Trophoblast cell (in vitro differentiated cells and primary cell): ENCODE measurements at places on chromosomes 1 and 21.

DNA sequence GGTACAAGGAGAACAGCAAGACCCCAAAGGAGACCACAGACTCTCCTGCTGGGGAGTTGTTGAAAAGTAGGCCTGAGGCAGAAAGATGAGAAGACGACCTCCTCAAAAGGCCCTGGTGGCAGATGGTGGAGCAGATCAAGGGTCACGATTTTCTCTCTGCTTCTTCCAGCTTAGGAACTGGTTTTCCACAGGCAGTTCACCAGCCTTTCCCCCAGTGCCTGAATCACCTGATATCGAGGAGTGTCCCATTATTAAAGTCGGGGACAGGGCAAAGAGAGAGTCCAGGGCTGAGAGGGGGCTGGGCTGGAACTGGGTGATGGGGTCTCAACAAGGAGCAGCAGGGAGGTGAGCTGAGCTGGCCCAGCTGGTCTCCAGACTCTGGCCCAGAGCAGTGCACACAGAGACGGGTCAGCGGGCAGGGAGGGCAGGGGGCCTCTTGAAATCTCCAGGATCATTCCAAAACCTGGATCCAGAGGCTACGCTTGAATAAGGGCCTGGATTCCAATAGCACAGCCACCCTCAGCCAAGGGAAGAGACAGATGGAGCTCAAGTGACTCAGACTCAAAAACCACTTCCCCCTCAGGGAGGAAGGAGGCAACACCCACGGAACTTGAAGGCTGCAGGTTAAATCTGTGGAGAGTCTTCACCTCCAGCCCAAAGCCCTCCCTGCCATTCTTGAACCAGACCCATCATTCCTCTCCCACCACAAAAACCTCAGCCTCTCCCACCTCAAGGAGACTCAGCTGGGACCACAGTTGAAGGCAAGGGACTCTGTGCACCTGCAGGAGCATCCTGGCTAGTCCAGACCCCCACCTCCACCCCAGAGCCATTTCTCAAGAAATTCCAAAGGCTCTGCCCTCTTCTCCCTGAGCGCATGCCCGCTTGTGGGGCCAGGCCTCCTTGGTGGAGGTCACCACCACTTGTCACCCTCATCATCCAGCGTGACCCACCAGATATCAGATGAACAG lies at the start of gene S100A5:
Gene S100A5, minus strand, starts transcription at position 541 of the 968 bp plus-strand sequence. CDS start 743 bp downstream, outside the sequence.
- DNase-seq: peak; percentile 74

DNA sequence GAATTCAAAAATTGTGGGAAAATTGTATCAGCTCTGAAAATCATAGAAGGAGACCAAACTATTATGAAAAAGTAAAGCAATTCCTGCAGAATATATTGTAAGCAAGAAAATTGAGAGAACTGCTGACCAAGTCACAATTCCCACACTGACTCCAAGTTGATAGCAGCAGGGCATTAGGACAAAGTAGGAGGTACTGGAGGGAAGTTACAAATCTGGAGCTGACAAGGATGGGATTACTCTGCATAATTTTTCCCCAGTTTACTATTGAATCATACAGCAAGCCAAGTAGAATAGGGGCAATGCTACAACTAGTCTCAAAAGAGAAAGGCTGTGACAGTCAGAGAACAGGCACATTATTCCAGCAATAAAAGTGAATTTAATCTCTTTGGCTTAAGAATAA lies 161.3 kb upstream of the USP25 start:
- no peak for DNase-seq

DNA sequence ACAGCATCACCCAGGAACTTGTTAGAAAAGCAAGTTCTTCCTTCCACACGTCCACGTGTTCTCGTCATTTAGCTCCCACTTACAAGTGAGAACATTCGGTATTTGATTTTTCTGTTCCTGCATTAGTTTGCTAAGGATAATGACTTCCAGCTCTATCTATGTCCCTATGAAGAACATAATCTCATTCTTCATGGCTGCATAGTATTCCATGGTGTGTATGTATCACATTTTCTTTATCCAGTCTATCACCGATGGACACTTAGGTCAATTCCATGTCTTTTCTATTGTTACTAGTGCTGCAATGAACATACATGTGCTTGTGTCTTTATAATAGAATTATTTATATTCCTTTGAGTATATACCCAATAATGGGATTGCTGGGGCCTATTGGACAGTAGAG lies 368.7 kb upstream of the RUNX1 start:
- DNase-seq: no peak

GRCh38 chr21:33848249-33848953 lies 67.2 kb downstream of the ATP5PO start:
- peak; percentile 84 for DNase-seq

DNA sequence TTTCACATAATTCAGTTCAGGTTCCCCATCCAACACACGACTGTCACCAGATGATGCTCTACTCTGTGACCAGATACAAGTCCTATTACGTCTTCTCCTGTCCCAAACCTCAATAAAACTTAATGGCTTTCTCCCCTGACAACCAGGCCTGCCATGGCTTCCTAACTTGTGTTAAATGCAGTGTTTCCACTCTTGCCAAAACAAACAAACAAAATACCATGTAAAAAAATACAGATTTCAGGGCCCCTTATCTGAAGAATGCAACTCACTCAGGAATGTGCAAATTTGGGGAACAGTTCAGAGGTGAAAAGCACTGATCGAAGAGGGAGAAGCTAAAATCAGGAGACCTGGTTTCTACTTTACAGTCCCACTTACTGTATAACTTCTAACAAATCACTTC lies 863 bp upstream of the NUF2 start:
- no peak for DNase-seq

- no peak for DNase-seq
Observed at GRCh38 chr1:5374192-5374591, 618.0 kb downstream of the NPHP4 start.

GRCh38 chr1:238073991-238074390 lies 183.3 kb upstream of the ZP4 start:
- DNase-seq: peak; percentile 17

DNA sequence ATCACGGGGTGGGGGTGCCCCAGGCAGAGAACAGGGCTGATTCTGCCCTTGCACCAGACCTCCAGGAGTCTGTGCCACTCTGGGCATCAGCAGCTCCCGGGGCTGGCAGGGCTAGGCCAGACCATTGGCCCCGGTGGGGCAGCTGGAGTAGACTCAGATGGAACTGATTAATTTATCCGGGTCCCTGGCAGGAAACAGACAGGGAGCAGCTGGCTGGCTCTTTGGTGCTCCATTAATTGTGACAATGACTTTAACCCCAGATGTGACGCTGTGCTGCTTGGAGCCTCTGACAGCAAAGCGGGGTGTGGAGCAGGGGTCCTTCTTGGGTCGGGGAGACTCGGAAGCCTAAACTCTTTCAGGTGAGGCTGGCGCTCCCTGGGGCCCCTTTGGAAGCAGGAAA lies 9.5 kb downstream of the EPHA8 start:
- DNase-seq: no peak

- no peak for DNase-seq
Observed at GRCh38 chr1:239293350-239294110, 92.8 kb upstream of the CHRM3 start.

GRCh38 chr1:211415700-211416099 lies 76.3 kb downstream of the RD3 start:
- peak; percentile 3 for DNase-seq

DNA sequence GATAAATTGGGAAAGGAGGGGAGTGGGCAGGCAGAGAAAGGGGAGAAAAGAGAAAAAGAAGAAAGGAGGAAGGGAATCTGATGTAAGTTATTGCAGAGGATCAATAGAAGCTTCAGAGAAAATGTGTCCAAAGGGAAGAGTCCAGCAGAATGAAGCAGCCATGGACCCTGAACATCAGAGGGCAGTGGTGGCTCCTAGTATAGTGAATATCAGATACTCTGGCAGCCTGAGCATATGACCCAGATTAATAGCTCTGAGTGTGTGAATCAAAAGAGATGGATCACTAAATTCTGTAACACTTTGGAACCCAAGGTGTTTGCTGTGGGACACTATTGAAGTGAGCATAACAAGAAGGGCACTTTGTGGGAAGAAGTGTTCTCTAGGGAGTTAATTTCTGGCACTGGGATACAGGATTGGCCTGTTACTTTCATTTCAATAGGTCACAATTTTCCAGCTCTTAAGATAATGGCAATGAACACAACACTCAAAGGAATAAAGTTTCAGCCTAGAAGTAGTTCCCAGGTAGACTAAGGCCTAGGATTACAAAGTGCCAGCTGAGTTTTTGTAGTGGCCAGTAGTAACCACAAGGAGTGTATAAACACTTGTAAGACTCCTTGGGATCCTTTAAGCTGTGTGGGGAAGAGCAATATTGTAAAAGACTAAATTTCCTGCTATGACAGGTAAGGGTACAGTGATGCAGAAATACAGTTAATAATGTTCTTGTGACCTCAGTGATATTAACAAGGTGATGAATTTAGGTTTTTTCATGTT lies 164.5 kb upstream of the BEND5 start:
- DNase-seq: no peak

DNA sequence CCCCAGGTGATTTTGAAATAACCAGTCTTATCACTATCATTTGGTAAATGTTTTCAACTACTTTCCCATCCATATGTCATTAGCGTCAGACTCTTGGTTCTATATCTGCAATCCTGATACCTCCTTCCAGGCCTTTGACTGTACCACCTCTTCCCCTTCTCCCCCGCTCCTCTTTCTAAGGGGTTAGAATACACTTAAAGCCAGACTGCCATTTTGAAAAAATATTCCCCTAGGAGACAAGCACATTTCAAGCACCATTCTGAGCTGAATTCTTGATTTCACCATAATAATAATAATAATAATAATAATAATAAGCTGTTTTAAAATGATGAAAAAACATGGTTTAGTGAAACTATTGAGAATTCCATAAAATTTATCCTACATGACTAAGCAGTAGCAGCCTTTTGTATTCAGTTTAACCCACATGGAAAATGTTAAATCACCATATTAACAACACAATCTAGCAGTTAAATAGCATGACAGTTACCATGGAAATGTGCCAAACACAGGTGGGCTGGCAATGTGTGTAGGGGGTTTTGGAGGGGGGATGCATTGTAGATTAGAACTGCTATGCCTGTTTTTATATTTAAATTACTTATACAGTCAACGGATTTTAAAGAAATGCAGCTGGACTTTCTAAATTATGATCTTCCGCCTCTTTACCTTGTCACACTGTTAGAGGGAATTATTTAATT lies 480.2 kb upstream of the DEPDC1 start:
- DNase-seq: no peak

- DNase-seq: no peak
Observed at GRCh38 chr1:183836598-183836997, 31.7 kb downstream of the RGL1 start.

DNA sequence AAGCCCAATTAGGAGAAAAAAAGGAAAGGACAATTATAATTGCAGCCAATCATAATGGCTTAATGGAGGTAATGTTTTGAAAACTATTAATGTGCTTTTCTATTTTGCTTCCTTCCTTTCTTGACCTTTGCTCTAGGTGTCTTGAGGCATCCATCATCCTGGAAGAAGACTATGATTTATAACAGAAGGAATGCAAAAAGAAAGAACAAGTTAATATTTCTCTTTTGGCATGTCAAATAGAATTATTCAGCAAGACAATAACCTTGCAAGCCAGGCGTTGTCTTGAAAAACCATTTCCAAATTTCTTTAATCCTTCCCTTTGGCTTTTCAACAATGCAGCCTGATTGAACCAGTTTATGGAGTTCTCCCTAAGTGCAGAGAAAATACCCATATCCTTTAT lies 107.7 kb upstream of the USP24 start:
- no peak for DNase-seq

- no peak for DNase-seq
Observed at GRCh38 chr1:197837911-197838310, 62.6 kb upstream of the DENND1B start.

GRCh38 chr1:227449741-227450441 lies 113.5 kb upstream of the ZNF678 start:
- no peak for DNase-seq

- no peak for DNase-seq
Observed at GRCh38 chr1:205616563-205617293, 15.1 kb downstream of the ELK4 start.

DNA sequence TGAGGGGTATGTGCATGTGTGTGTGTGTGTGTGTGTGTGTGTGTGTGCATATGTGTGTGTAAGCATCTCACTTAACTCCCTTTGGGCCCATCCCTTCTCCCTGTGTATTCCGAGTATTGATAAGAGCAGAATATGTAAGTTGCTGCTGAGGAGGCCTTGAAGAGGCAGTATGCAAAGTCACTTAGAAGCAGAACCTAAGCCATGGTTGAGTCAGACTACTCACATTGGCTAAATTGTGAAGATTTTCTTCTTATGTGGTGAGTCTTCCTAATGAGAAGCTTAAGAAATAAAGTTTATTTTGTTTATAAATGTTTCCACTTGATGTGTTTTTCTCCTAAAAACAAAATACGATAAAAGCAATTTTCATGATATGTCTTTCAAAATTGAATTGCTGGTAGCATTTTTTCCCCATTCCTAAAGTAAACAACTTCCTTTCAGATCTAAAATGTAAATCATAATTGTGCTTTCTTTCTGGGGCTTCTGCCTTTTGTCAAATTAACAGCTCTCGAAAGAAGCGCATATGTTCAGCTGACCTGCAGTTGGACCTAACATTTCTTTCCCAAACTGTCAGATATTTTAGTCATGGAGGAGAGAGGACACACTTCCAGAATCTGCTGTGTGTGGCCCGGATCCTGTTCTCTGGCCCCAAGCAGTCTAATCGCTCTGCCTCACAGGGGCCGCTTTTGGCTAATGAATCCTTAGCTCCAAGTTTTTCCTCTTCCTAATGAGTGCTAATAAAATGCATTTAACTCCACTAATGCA lies 284.0 kb downstream of the DUSP10 start:
- DNase-seq: no peak

GRCh38 chr1:241424480-241424971 lies 67.5 kb upstream of the RGS7 start:
- DNase-seq: no peak

DNA sequence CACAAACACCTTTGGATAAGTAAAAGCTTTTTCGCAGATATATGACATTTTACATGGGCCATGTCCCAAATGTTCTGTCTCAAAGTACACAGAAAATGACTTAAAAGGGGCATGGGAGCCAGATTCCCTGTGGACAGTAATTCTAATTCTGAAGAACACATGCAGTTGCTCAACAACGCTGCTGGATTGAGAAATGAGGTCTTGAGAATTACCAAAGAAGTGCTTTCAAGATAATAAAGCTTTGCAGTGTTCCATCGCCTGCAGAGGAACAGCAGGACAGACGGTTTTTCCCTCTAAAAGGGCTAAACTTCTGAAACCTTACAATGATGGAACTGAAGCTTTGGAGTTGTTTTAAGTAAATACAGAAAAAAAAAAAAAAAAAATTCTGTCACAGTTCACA lies 55.3 kb upstream of the HSPA13 start:
- DNase-seq: no peak

DNA sequence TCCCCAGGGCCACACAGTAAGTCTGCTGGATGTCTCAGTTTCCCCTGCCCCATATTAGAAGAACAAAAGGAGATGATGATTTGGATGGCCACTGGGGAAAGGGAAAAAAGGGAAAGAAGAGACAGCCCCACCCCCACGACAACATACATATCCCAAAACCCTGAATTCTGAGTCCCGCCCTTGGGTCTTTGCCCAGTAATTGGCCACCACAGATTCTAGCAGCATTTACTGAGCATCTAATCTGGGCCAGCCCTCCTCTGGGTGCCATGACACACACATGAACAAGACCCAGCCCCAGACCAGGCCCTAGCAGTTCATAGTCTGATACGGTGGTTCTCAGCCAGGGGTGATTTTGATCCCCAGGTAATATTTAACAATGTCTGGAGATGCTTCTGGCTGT lies 5.2 kb upstream of the TTC4 start:
- no peak for DNase-seq
